ENCODE measurements at places on chromosomes 13 and 19.

DNA sequence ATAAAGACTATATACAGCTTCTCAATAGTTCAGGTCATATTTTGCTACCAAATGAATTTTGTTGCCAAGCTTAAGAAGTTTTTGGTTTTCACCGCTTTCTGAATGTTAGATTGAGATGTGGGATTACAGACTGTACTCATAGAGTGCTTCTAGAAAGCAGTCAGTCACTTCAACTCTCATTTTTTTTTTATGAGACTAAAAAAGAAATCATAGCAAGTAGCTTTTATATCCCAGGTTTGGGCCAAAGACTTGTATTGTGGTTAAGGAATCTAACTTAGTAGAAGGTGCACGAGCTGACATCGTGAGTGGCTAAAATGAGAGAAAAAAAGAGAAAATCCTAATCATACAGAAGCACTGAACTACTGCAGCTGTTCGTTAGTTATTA is 2.2 kb upstream of the USPL1 start:
- DNase-seq, result no peak

DNA sequence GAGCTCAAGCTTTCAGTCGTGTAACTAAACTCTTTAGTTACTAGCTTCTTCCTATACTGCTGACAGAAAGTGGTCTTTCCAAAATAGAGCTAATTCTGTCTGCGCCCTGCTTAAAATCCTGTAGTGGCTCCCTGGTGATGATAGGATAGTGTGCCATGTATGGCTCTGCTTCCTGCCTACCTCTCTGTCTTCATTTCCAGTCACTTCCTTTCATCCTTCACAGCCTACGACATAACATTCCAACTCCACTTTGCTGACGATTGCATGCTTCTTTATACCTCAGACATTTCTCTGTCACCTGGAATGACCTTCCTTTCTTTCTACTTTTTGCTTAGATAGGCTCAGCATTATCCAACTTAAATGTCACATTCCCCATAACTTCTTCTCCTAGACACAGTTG is 190.8 kb downstream of the MAB21L1 start:
- DNase-seq, result no peak

- no peak for DNase-seq
These were observed 76.9 kb downstream of the FOXO1 start for GRCh38 chr13:40589285-40590109.

DNA sequence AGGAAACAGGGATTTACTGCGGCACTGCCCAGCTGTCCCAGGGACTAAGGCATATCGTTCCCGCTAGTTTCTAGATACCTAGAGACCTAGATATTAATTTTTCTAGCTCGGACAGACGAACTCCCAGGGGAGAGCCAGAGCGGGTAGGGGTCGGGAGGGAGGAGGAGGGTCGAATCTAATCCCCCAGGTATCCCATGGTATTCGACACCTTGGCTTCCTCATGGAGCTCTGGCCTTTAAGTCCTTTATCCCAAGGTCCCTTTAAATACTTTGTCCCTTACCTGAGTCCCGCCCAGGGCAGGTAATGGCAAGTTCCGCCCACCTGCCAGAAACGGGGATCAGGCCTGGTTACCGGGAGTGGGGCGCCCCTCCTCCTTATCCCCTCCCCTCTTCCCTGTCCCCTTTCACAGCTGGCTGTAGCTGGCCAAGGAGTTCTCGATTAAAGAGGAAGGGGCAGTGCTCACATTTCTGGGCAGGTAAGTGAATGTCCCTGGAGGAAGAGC is at the start of gene PRRG2:
PRRG2 (plus strand) TSS at position 310 of the 502 bp plus-strand sequence. CDS start 1,904 bp downstream, outside the sequence.
- DNase-seq, result peak; percentile 62

- DNase-seq, result no peak
These were observed 111.8 kb downstream of the ESD start for GRCh38 chr13:46685006-46685730.

- DNase-seq, result no peak
These were observed 27.1 kb downstream of the ZNF714 start for GRCh38 chr19:21109116-21109515.

- peak; percentile 3 for DNase-seq
These were observed 58.8 kb upstream of the ZNF681 start for GRCh38 chr19:23817519-23817918.

DNA sequence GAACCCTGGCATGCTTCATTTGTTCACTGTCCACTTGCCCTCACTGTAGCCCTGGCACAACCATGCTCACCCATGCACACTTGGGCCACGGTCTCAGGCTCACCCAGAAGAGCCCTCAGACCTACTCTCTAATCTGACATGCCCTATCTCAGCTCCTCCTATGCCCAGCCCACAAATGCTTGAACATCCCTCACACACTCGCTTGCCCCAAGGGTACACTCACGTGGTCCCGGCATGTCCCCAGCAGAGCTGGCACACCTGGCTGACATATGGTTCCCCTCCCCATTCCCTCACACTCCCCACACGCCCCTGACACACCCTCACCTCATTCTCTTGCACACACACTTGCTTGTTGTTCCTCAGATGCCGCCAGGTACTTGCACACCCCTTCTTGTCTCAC is 55.7 kb downstream of the MAP4K1 start:
- no peak for DNase-seq

DNA sequence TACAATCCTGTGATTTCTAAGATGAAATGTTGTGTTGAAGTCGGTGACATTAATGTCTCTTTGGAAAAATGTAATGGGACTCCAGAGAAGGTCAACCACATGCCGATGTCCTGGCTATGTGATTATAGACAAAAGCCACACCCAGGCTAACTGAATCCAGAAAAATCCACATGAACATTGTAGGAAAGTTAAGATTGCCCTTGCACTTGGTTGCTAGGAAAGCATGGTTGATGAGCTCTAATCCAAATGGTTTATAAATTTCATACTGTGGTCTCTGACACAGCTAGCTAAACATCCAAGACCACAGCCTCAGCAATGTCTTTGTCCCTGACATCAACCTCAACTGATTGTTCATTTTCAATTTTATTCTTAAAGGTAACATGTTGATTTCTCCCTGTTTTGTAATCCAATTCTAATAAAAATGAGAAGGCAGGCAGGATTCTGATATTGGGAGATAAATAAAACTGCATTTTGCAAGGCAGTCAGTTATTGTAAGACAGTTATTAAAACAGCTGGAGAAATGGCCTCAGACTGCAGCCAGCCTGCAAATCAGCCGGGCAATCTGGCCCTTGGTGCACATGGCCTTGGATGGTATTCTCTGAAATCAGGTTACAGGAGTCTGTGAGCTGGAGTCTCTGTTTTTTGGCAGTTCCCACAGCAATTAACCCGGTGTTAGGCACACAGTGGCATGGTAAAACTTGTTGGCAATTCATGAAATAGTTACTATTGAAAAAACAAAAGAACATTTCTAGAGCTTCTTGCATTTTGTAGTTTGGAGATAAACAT is 93.9 kb downstream of the STARD13 start:
- DNase-seq, result no peak

DNA sequence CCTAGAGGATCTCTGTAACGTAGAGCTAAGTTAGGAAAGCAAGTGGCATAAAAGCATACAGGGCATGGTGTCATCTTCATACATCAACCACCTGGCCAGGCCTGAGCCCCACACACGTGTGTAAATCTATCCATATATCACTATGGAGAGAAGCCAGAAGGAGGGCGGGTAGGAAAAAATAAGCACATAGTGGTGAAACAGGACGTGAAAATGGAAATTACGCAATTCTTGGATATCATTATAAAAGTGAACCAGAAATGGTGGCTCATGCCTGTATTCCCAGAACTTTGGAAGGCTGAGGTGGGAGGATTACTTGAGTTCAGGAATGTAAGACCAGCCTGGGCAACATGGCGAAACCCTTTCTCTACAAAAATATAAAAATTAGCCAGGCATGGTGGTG is 43.4 kb downstream of the PDCD5 start:
- DNase-seq, result no peak

- no peak for DNase-seq
These were observed 23.2 kb downstream of the KDM4B start for GRCh38 chr19:4991996-4992698.

- DNase-seq, result no peak
These were observed 61.6 kb downstream of the CEBPG start for GRCh38 chr19:33434886-33435705.

DNA sequence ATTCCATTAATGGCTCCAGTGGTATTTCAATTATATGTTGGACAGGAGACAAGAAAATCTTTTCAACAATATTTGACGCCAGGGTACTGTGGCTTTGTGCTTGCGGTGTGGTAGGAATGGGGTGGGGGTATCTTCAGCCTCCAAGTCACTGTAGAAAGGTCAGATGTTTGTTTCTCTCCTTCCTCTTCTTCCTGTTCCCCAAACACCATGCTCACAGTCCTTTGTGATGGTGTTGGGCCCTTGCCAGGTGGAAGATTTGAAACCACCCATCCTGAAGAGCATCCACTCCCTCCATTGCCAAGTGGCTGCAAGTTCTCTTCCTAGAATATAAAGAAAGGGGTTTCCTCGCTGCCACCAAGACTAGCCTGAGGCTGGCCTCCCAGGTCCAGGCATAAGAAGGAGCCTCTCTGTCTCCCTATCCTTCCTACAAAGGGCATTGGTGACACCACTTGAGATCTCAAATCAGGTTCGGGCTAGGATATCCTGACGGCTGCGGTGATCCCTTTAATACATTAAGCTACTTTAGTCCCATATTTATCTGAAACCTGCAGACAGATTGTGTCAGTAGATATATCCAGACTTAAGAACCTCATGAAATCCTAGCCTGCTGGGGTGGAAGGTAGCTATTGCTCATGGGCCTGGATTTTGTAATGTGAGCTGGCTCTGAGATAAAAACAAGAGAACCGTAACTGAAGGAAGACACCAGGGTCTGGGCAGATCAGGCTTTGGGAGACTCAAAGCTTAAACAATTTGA is 64.3 kb upstream of the SIAH3 start:
- DNase-seq, result no peak

GRCh38 chr13:21014502-21015170 is 46.8 kb downstream of the LATS2 start:
- peak; percentile 8 for DNase-seq

GRCh38 chr13:111516712-111517640 is 196.5 kb downstream of the TEX29 start:
- no peak for DNase-seq

- no peak for DNase-seq
These were observed 57.3 kb downstream of the KLF2 start for GRCh38 chr19:16381756-16382401.

DNA sequence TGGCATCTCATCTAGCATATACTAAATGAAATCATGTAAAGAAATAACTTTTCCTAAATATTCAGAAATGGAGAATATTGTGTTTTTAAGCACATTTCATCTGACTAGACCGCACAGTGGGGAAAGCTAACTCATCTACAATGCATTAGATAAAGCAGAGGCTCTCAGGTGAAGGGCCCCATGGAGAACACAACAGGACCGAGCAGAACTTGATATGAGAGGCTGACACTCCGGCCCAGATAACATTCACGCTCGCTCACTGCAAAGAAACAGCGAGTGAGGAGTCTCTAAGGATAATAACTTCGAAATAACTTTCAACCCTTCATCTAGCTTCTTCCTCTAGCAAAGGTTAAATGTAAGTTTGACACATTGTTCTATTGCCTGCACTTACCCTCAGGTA is 130.6 kb downstream of the PCDH9 start:
- DNase-seq, result no peak

DNA sequence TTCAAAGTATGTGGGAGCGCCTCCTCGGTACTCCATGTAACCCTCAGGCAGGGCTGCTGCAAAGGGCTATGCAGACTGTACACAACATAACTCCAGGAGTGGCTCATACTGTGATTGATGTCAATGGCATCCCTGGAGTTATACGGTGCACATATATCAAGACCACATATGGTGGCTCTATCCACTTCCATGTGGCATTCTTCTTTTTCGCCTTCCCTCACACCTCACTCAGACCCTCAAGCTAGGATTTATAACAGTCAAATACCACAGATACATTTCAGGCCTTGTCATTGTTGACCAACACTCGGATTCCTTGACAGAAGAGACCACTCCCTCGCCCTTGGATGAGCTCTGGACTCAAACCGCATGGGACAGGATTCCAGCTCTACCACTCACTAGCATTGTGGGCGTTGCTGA is 11.3 kb upstream of the UBL3 start:
- no peak for DNase-seq

DNA sequence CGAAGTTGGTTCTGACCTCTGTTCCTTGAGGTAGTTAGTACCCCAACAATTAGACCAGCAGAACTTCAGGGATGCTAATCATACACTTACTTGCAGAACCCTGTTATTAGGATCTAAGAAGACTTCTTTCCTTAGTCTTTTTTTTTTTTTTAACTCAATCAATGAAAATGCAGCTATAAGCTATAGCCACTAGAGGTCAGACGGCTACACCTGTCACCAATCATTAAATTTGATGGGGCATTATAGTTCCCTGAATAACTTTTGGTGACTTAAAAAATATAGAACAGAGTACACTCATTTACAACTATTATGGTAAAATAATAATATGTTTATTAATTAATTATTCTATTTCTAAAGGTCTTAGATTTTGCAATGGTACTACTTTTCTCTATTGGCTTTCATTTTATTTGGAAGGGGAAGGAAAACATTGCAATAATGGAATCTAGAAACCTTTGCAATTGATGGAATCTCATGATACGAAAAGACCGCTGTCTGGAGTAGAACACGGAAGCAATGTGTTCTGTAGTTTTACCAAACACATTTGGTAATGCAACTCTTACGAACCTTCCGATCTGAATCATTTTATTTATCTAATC is 483.2 kb downstream of the DIAPH3 start:
- no peak for DNase-seq

DNA sequence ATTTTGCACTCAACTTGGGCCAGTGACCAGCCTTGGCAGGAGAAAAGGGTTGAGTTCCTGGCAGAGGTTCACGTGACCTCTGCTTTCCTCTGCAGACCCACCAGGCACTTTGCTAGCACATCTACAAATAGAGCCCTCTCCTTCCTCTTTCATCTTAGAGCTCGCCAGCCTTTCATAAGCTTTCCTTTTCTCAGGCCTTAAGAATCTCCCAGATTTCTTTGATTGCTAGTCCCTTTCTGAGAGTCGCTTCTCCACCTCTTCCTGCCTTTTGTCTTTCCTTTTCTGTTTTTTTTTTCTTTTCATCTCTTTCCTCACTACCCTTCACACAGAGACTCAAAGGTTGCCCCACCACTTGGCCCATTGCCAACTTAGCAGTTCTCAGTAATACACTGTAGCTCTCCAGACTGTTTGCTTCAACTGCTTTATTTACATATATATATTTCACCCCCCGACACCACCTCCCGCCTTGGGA is 375.7 kb upstream of the SPRY2 start:
- peak; percentile 49 for DNase-seq

Measured in NCI-H510A treated with DMSO at 0.1 percent for 48 hours (cell line).